Posterior vena cava (tissue), 2 donors: ENCODE measurements at places on chromosomes 6 and 20. TPM values are rescaled to one million over a fixed set of nuclear protein-coding genes. Genes with fewer than 3 reads are reported as not detected.

DNA sequence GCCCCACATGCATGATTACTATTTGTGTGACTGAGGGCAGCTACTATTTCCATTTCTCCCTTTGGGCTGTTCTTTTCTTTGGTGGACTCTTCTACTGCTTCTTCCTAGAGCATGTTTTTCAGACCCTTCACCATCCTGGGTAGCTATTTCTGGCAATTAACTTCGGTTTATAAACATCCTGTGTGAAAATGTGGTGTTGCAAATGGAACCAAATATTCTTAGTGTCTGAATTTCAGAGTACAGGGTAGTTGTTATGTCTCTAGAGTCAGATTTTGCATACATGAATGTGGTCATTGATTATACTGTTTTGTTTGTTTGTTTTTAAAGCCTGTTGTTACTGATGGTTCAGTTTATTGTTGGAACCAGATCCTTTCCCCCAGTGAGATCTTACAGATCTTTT lies 49.7 kb downstream of the PROKR2 start:
- DNase-seq = no peak

The RUNX2 gene
- total RNA-seq = 0.83 TPM

The CD40 gene
- 11.3 TPM for total RNA-seq

- DNase-seq = no peak
Observed at GRCh38 chr6:117272891-117273290, 7.5 kb downstream of the VGLL2 start.

- DNase-seq = no peak
Observed at GRCh38 chr6:90849686-90850085, 262.8 kb upstream of the MAP3K7 start.

The TGM3 gene
- not detected for total RNA-seq

The ZFP57 gene
- 0.24 TPM for total RNA-seq
